Effector memory CD8-positive, alpha-beta T cell (primary cell): ENCODE measurements at places on chromosomes 1 and 21.

DNA sequence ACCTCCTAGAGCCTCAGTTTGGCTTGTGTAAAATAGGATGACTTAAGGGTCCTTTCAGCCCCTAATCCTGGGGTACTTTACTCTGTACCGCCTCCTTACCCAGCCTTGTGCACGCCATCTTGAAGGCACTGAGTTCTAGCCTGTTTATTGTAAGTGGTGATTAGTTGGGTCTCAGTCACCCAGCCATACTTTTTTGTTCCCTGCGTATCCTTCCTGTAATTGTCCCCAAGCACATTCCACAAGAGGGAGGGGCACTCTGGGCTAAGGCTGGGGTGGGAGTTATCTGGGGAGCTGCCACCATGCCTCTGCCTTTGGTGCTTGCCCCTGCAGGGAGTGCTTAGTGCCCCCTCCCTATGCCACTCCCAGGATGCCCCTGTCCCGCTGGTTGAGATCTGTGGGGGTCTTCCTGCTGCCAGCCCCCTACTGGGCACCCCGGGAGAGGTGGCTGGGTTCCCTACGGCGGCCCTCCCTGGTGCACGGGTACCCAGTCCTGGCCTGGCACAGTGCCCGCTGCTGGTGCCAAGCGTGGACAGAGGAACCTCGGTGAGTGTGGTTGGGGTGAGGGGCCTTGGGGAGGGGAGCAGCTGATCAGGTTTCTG is 856 bp downstream of the FDPS start:
- DNase-seq = no peak

DNA sequence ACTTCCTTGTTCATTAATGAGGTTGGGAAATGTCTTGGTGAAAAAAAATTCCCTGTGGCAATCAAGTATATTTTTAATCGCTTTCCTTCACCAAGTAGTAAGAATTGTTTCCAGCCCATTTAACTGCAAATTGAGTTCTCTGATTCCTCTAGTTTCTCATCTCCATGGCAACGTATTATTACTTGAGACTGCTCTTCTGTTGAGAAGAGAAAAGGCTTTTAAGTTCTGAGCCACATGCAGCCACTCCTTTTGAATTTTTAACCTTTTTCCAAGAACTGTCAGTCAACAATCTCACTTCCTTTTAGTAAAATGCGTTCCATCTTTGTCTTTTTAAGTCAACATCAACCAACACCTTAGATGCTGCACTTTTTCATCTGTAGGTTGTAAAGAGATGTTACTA is 75.7 kb upstream of the KIAA1614 start:
- DNase-seq = no peak

DNA sequence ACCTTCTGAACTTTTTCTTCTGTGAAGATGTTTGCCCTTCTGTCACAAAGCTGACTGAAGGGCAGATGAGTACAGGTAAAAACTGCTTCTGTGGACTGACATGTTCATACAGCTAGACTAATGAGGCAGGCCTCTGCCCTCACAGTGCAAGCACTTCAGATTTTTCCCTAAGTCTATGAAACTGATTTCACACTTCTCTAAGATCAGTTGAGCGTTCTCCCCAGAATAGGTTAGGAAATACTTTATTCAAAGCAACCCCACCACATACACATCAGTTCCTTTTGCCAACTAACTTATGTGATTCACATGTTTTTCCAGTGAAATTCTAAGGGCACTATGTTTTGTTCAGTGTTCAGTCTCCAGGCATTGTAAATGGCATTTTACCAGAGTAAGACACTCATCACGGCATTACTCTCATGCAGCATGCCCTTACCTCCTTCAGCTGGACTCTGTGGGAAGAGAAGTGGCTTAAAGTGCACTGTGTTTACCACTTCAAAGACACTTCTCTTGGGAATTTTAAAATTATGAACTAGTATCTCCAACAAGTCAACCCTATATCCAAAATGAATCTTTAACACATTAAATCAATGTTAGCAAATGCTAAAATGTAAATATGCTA is 5.4 kb upstream of the PSMG1 start:
- no peak for DNase-seq

DNA sequence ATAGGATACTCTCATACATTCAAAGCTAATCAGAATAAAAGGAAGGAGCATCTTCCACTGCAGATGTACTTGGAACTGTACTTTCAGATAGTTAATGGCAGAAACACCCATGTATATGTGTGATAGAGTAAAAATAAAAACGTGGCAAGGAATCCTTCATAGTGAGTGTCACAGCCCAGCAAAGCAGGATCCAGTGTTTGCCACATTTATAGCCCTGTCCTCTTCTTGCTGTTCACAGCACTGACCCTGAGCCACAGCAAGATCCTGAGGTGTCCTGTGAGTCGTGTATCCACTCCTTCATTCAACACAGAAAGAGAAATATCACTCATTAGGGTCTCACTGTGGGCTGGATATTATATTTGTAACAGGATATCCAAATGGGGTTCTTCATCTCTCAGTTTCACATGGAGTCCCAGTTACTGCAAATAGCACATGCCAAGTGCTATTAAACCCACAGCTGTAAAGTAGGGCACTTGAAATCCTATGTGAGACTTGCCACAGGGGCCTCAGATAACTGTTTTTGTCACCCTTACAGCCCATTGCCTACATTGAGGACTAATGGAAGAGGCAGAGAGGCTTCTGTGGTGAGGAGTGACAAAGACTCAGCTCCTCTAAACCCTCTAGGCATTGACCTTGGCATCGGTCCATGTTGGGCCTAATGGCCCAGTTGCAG is 41.3 kb downstream of the CYP2J2 start:
- no peak for DNase-seq

GRCh38 chr21:15134701-15135470 is 70.1 kb upstream of the NRIP1 start:
- no peak for DNase-seq

DNA sequence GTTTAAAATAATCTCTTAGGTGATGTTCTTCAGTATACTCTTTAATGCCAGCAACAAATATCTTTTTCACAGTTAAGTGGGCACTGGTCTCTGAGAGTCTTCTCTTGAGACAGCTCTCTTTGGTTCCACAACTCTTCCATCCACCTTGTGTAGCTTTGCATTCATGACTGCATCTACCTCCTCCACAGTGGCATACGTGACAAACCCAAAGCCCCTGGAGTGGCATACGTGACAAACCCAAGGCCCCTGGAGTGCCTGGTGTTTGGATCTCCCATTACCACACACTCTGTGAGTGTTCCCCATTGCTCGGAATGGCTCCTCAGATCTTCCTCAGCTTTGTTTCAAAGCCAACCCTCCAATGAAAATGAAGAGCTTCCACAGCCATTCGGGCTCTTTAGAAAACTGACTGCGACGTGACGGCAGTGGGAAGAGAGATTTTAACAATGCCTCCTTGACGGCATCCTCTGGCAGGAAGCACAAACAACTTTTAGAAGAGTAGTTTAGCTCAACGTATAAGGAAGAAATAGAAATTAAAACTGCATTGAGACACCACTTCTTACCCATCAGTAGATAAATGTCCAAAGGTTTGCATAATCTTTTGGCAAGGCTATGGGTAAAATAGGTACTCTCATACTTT is 45.8 kb downstream of the SLC30A7 start:
- no peak for DNase-seq

DNA sequence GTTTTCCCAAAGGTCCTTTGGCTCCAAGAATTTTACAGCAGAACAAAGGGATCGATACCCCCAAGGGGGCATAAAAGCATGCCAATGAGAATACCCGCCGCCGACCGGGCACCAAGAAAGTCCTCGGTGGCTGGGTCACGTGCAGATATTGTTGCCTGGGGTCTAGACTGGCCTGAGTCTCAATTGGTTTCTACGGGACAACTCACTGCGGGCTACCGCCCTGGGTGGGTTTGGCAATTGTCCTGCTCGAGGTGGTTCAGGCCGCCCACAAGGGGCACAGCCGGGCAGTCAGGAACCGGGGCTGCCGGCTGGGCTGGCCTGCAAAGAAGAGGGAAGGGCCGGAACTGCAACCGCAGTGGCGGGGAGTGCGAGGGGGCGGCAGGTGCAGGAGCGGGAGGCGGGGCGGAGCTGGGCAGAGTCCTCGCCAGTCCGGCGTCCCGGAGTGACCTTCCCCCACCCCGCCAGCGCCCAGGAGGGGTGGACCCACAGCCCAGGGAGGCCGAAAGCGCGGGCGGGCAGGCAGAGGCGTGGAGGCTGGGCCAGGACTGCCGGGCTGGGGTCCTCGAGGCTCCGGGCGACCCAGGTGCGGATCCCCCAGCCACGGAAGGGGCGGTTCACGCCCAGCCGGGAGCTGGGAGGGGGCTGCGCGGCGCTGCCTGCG is 926 bp upstream of the ATP1B1 start:
- no peak for DNase-seq

DNA sequence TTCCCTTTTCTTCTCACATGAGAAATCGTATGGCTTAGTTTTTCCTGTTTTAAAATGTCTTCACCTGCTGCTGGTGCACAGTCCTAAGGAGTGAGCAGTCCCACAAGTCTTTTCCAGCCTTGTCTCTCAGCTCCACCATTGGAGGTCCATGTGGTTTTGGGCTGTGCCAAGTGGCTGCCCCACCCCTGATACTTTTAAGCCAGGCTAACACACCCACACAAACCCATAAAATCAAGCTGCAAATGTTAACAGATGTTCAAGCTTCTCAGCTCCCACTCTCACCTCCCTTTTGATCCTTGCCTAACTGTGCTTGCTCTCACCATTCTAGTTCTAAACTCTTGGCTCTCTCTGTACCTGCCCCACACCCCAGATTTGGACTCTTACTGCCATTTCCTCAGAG is 74.5 kb upstream of the COL24A1 start:
- no peak for DNase-seq

DNA sequence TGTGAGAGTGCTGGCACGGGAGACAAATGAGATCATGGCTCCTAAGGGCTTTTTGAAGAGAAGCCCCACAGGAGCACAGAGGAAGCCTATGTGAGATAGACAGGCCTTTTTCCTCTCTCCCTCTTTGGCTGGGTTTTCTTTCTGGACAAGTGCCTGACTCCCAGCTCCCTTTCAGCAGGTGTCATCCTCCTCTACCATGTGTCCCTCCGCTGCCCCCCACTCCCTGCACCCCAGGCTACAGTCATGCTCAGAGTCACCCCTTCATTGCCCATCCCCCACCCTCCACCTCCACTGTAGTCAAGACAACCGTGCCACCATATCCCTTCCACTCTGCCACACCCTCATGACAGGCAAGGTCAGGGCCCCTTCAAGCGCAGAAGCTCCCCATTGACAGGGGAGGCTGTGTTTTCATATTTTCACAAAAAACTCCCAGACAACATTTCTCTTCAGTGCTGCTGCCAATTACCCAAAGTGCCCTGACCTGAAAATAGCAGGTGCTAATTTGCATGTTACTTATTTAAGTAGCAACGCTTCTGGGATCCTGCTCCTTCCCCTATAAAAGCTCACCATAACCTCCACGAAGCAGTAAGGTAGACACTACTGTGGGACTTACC is 92.1 kb upstream of the IPO9 start:
- no peak for DNase-seq

- no peak for DNase-seq
Measured at GRCh38 chr1:22502202-22502601, 50.6 kb downstream of the ZBTB40 start.

DNA sequence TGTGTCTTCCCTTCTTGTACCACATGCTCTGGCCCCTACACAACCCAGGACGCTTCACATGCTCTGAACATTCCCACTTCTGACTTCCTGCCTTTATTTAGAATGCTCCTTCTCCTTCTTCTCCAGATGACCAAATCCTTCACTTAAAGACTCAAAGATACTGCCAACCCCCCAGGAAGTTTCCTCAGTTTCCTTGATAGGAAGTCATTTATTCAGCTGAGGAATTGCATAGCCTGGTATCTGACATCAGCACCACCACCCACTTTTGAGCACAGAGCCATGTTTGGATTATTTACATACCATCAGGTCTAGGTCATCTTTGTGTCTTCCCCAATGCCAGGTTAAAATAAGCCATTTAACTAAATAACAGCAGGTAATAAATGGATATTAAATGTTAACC is 42.4 kb downstream of the GFI1 start:
- no peak for DNase-seq

DNA sequence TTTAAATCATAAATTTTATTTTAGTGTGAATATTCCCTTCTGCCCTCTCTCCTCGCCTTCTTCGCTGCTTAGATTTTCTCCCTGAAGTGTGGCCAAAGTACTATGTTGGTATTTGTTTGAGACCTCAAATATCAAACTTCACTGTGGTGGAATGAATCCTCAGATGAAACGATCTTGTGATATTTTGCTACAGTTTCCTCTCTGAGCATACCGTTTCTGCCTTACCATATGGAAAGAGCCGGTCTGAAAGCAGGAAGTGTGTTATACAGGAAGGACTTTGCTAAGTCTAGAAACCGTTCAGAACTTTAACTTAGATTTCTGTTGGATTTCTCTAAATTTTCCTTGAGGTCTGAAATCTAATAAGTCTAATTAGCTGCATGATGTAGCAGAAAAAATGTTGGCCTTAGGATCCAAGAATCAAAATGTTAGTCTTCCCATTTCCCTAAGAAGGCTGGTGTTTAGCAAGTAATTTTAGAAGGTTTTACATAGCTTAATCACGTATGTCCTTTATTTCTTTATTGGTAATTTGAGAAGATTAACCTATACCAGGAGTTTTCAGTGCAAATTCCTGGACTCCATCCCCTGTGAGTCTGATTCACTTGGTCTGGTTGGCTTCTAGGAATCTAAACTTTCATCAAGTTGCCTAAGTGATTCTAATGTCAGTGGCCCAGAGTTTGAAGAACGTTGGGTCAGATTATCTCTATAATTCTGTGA is 30.7 kb downstream of the SDCCAG8 start:
- DNase-seq = no peak

DNA sequence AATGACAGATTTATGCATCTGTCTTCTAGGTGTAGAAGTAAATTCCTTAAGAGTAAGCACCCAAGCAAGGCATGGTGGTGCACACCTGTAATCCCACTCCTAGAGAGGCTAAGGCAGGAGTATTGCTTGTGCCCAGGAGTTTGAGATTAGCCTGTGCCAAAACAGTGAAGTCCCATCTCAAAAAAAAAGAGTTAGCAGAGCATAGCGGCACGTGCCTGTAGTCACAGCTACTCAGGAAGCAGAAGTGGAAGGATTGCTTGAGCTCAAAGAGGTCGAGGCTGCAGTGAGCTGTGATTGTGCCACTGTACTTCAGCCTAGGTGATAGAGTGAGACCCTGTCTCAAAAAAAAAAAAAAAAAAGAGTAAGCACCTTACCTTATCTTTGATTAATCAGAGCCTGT is 15.1 kb upstream of the TIPRL start:
- no peak for DNase-seq

DNA sequence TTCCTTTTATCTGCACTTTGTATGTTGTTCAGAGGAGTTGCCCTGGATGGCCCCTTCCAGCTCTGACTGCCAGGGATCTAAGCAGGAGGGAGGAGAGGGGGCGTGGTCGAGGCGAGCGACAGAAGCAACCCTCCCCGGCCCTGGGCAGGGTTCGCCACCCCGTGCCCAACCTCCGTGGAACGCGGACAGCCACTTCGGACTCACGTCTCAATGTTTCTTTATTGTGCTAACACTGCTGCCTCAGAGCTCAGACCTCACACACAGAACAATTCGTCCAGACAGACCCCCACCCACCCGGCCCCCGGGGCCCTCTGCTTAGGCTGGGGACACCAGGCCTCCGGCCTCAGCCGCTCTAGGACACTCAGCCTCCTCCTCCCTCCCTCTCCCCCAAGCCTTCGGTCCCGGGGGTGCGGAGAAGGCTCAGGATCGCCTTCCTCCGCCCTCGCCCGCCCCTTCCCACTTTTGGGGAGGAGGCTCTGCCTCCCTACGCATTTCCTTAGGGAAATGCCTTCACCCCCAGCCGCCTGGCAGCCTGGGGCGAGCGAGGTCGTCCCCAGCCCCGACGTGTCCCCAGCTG is 8.3 kb downstream of the VSIG8 start:
- no peak for DNase-seq
